ENCODE measurements at places on chromosomes 5 and 9.

DNA sequence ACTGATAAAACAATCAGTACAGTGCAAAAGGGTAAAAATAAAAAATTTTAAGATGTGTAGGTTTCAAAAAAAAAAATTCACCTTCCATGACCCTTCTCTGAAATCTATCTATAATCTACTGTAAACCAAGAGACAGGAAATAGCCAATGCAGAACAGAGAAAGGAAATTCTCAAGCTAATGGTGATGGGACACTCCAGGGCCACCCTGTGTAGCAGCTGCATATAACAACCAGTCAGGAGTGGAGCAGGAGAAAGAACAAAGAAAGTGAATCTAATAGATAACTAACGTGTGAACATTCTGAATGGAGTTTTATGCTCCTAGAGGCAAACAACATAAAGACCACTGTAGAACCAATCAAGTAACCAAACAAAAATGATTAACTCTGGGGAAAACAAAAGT, 16.6 kb downstream of the SPTLC1 start:
- no peak for DNase-seq

GRCh38 chr5:100823812-100824211, 79.3 kb downstream of the ST8SIA4 start:
- no peak for DNase-seq

DNA sequence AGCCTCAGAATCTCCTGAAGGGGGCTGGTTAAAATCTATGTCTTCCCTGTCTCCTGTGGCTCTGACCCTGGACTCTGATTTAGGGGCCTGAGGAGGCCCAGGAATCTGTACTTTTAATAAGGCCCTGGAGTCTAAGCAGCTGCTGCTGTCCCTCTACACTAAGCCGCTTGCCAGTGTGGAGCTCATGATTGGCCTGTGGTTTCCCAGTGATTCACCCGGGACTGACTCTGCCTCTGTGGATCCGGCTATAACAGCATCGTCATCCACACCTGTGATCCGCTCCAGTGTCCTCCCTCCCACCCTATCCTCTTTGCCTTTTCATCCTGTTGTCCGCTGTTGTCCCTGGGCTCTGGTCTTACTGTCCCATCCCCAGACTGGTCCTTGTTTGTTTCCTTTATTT, 3.7 kb downstream of the SLC31A2 start:
- no peak for DNase-seq

DNA sequence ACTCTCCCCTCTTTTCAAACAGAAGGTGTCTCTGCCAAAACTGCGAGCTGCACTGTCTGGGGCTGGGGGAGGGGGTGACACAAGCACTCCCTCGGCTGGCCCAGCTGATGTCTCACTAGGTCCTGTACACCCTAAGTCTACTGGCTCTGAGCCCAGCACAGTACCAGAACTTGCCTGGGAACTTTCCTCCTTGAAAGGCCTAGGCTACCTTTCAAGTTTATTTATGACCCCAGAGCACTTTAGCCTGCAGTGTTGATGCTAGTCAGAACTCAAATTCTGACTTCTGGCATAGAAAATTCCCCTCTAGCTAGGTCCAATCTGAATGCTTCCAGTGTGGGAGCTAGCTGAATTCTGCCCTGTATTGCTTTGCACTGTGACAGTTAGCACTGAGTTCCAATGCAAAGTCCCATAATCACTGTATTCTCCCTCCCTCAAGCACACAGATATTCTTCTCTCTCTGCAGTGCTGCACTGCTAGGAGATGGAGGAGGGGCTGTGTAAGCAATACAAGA, 10.5 kb downstream of the LURAP1L start:
- DNase-seq, result no peak

DNA sequence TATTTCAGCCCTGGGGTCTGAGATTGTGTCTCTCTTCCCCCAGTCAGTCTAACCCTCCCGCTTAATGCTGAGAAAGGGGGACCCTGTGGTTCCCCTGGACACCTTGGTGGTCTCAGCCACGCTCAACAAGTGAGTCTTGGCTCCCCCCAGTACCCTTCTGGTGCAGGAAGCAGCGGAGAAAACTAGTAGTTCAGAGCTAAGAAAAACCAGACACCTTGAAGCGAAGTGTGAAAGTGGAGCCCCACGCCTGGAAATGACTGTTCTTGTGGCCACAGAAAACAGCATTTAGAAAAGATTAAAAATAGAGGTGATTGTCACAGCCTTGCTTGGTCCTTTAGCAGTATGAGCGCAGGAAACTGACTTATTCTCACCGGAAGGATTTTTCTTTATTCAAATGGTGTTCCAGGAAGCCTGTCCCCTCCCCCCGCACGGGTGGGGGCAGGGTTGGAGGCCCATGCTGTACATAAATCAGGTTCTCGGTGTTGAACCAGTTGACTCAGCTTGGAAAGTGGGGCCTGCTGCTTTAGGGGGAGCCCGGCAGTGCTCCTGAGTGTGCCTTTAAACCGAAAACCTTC, 8.1 kb downstream of the ARPC5L start:
- DNase-seq, result no peak

DNA sequence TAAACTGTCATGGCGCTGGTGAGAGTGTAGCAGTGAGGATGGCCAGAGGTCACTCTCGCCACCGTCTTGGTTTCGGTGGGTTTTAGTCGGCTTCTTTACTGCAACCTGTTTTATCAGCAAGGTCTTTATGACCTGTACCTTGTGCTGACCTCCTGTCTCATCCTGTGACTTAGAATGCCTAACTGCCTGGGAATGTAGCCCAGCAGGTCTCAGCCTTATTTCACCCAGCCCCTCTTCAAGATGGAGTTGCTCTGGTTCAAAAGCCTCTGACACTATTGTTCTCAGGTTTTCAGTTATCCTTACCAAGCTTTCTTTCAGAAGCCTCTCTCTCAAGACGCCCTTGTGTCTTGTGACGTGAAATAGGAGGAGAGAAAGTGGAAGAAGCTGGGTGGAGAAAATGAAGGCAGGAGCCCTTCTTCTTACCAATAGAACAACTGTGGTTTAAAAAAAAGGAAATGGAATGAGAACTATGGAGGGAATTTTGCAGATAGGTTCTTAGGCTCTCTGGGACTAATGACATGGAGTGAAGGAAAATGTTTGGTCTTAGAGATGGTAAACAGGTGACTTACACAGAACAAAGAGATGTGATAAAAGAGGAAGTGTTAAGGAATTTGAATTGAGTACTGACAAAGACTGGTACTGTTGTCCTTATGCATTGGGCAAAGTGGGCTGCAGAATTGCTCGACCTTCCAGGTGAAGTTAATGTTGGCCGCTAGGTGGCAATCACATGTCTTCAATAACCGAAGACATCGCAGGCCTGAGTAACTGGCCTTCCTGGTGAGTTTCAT, 133.3 kb upstream of the RAI14 start:
- DNase-seq, result peak; percentile 65

- no peak for DNase-seq
Measured at GRCh38 chr9:36948051-36948450, 86.0 kb downstream of the PAX5 start.

DNA sequence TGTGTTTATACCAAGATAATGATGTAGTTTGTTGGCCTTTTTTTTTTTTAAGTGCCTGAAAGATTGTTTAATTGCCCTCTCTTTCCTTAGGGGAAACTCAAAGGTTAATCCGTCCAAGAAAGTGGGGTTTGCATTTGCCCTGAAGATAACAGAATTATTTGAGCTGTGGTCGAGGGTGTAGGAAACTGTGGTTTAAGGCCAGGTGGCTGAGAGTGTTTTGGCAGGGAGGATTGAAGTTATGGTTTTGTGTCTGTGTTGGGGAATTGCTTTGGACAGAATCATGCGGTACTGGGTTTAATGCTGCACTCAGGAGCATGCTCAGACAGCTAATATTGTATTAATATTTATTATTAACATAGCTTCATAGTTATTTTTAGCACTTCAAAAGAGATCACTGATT, 509.8 kb downstream of the EBF1 start:
- no peak for DNase-seq

DNA sequence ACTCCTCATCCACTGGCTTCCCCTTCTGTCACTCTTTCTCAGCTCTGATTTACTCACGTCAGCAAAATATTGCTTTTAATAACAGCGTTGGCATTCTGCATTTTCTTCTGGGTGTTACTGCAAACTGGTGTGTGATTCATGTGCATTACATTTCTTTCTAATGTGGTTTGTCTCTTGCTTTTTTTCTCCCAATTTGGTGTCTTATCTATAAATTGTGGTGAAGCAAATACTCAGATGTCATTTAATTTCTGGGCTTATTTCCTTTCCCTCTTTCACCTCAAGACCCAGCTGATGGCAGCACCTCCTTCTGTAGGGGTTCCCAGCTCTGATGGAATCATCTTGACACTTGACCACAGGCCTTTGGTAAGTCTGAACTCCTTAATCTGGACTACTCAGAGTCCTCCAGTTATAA, 180.7 kb upstream of the ZNF618 start:
- no peak for DNase-seq

GRCh38 chr9:92406477-92406876, 2.1 kb upstream of the OGN start:
- no peak for DNase-seq

DNA sequence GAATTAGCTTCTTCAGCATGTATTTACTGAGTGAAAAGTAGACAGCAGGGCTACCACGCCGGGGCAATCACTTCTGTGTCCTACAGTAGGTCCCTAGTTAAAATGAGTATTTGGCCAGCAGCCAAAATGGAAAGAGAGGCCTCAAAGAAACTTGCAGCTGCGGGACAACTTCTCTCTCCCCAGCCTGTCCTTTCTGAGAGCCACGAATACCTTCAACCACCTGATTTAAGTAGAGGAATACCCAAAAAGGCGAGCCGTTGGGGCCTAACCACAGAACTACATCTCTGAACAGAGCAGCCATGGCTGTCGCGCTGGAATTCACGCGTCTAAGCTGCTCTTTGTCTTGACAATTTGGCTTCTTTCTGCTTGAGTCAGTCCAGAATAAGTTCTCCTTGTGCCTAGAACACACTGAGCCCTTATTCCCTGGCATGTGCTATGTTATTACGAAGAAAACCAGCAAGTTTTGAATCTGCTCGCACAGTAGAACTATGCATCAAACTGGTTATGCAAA, 43.8 kb upstream of the GOLPH3 start:
- DNase-seq, result no peak

Data from HuH-7.5 (cell line).